Left ventricle myocardium inferior (tissue), 1 donor: ENCODE measurements at places on chromosomes 7 and 10.

DNA sequence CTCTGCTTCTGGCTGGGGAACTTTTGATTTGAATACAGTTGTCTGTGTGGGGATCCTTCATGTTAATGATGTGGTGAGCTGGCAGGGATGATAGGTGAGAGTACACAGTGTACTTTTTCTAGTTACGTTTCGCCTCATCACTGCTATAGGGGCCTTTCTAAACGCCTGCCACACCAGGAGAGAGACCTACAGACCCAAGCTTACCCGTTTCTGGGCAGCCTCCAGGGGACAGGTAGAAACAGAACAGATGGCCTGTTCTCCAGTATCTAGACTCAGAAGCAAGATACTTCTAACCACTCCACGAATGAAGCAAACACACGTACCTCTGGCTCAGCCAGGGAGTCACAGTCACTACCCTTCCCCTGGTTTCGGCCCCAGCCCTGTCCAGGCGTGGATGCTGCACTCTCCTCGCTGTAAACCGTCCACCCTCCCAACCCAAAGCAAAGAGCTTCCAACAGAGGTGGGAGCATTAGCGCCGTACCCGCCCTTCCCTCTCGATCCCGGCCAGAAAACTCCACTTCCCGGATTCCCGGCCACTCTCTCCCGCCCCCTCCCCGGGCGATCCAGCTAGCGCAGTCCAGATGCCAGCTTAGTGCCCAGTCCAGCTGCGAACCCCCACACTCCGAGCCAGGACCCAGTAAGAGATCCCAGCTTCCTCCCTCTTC lies 1.2 kb downstream of the CCDC6 start:
- no peak for DNase-seq

- DNase-seq = no peak
These were observed 279.8 kb downstream of the CAMK1D start for GRCh38 chr10:12628964-12629766.

GRCh38 chr10:90484518-90484917 lies 373.3 kb downstream of the HTR7 start:
- no peak for DNase-seq

GRCh38 chr10:95214793-95215192 lies 20.8 kb downstream of the ACSM6 start:
- no peak for DNase-seq

GRCh38 chr10:108848046-108848445 lies 1075.3 kb downstream of the XPNPEP1 start:
- no peak for DNase-seq

DNA sequence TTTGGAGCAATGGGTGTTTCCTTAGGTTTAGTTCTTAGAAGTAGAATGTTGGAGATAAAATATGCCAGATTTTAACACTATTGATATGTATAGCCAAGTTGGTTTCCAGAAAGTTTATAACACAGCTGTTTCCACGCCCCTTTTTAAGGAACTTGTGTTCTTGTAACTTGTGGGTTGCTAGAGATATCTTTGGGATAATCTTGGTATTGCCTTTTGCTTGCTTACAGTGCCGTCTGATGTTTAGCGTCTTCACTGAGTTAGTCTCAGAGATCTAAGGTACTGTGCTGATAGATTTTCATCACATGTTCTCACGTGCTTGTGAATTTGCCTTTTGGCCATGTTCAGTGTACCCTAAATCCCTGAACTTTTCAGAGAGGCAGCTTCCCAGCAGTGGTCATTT lies 12.4 kb downstream of the TMEM248 start:
- no peak for DNase-seq

DNA sequence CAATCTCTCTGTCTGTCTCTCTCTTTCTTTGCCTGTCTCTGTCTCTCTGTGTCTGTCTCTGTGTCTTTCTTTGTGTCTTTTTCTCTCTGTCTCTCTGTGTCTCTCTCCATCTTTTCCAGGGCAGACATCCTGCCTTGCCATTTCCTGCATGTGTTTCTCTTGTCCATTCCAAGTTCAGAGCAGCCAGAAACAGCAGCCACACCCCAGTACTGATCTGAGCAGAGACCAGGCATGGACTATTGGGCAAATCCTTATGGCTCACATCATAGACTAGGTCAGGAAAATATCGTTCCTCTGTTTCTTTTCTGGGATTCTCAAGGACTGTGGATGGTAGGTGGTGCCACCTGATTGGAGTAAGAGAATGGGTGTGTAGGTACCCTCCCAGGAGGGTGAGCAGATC lies 95.8 kb downstream of the RAMP3 start:
- DNase-seq = no peak

- no peak for DNase-seq
These were observed 683.1 kb upstream of the SORCS1 start for GRCh38 chr10:107847620-107848019.

DNA sequence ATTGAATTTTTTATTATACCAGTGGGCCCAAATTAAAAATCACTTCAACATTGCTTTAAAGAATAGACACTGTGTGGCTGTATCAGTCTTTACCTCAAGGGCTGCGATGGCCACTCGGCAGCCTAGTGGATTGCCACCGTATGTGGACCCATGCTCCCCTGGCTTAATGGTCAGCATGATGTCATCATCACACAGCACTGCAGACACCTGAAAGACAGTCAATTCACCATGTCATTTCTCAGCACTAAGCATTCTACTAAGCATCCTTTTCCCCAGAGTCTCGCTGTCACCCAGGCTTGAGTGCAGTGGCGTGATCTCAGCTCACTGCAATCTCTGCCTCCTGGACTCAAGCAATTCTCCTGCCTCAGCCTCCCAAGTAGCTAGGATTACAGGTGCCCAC lies 17.1 kb downstream of the OAT start:
- no peak for DNase-seq

GRCh38 chr7:28260969-28261368 lies 80.4 kb upstream of the JAZF1 start:
- no peak for DNase-seq

GRCh38 chr10:28796606-28797512 lies 119.5 kb downstream of the BAMBI start:
- peak; percentile 84 for DNase-seq

DNA sequence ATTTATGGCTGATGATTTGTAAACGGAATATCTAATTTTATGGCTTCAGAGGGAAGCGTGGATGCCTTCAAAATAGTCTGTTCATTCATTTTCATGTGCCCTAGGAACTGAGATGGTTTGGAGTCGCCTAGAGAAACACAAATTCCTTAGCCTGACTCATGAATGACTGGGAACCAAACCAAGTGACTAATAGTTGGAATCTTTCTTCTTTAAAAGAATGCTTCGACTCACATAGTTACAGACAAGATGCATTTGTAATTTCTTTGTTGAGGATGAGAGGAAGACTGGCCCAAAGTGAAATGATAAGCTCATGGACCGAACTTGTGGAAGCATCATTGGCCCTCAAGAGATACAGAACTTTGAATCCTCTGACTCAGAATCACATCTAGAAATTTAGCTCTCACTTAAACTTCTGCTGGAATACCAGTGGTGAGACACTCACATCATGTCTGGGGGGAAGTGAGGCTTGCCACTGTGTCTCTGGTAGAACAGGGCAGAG lies 1107.2 kb downstream of the NRG3 start:
- DNase-seq = no peak

GRCh38 chr10:17643755-17644484 lies at the start of gene STAM:
Gene STAM, plus strand, starts transcription at chr10:17644151. Its CDS starts 189 bp downstream, at chr10:17644340.
- DNase-seq = peak; percentile 90

DNA sequence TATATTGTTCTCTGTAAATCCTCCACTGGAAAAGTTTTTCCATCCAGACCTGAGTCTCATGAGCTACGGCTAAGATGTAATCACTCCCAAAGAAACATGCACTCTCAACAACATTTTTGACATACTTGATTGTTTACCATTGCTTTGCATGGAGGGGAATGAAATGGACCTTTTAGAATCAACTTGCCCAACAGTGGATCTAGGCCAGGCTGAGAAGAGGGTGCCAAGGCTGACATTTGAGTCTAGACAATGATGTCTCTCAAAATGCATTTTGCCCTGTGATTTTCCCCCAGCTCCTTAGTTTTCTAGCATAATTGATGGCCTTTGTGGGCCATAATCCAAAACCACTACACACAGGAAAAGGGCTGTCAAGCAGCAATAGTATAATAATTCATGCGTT lies 297.9 kb upstream of the KLF6 start:
- no peak for DNase-seq

DNA sequence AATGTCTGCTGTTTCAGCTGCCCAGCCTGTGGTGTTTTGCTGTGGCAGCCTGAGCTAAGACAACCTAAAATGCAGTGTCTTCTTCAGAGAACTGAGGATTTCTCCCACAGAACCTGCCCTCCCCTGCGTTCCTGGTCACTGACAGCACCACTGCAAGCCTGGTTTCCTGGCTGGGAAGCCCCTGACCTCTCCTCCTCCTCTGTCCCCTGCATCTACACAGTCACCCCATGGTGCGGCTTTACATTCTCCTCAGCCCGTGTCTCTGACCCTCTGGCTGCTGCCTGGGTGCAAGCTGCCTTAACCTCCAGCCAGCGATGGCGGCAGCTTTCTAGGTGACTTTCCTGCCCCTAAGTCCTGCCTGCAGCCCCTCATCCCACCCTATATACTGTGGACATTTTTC lies 337.3 kb upstream of the ZNF32 start:
- no peak for DNase-seq
